Muscle of back (tissue), 13 donors: ENCODE measurements at places on chromosomes 11 and 22.

DNA sequence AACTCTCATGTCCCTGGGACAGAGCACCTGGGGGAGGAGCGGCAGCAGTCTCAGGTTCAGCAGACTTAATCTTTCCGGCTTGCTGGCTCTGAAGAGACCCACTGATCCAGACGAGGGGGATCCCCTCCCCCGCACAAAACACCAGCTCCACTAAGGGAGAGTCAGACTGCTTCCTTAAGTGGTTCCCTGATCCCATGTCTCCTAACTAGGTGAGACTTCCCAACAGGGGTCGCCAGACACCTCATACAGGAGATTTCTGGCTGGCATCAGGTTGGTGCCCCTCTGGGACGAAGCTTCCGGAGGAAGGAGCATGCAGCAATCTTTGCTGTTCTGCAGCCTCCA is 157.2 kb upstream of the TMEM45B start:
- DNase-seq, result no peak

DNA sequence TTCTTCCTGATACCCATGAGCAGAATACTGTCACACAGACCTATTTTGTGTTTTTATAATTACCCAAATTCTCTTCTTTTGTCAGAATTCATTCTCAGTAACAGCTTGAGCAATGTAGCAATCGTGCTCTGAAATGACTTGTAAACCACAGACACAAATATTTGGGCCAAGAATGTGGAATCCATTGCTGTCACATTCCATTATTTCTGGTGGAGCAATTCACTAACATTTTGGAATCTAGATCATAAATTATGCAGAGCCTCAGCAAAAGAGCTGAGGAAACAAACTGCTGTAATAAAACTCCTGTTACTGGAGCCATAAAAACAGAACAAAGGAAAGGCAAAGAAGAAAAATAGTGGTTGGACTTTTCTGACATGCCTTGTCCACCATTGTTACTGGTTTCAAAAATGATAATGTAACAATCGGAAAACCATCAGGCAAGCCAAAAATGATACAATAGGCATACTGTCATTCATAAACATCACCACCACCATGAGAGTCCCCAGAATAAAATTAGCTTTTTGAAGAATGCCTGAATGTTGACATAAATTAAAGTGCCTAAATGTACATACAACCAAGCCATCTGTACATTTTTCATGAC is 223.4 kb upstream of the PITPNB start:
- DNase-seq, result peak; percentile 87

GRCh38 chr11:111724615-111725129 is 41.5 kb downstream of the PPP2R1B start:
- DNase-seq, result no peak

- DNase-seq, result no peak
These were observed 16.4 kb downstream of the NRIP3 start for GRCh38 chr11:8987446-8987845.

DNA sequence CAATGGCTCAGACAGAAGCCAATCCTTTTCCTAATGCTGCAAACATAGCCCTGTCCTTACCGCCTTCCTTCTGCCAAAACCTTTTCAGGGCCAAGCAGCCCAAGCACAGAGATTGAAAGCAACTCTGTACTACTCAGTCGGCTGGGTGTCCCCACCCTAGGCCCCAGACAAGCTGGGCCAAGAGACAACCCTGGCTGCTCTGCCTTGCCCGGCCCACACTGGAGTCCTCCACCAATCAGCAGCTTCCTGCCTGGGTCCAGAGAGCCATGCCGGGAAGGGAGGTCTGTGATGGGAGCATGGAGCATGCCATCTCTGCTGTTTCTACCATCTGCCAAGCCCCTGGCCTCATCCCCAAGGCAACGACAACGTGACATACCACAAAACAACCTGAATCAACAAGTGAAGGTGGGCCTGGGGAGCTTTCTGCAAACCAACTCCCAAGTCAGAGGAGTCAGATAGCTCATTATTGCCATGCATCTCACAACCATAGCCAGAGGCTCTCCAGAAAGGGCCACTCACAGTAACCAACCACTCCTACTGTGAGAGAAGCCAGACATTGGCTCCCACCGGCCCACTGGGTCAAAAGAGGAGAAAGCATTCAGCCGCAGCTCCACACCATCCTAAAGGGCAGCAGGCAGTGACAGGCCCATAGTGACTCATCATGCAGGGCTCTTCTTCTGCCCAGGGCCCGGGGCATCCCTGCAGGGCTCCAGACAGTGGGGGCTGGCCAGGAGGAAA is 18.2 kb downstream of the PATZ1 start:
- no peak for DNase-seq

DNA sequence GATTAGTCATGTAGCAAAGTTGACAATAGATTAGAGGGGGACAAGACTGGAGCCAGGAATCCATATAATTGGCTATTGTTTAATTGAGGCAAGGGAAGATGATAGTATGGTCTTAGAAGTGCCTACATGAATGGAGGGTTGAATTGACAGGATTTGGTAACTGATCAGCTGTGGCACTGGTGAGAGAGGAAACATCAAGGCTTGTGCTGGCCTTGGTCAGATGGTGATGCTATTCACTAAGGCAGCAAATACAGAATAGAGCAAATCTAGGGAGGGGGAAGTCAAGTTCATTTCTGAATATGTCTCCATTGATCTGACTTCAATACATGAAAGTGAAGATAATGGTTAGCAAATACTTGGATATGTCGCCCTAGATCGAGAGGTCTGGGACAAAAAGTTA is 54.3 kb upstream of the APOA1 start:
- no peak for DNase-seq

- no peak for DNase-seq
These were observed 236.1 kb upstream of the CADM1 start for GRCh38 chr11:115740324-115740723.

DNA sequence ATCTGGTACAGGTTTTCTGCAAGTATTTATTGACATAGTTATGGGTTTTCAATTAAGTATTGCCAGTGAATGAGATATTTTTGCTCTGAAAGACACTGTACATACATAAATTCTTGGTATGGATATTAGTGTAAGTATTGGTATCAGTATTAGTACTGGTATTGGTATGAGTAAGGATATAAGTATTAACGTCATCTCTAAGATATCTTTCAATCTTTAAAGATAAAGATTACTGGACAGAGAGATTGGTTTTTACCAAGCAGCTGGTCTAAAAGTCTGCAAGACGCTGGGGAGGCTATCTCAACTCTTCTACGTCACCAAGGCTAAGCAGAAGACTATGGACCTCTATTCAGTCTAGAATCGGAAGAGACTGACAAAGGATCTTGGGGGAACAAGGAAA is 234.5 kb downstream of the NXPE2 start:
- no peak for DNase-seq

- peak; percentile 16 for DNase-seq
These were observed 120.9 kb upstream of the ZC3H12C start for GRCh38 chr11:109972181-109972715.

GRCh38 chr11:45772449-45772774 is 32.5 kb upstream of the SLC35C1 start:
- no peak for DNase-seq

DNA sequence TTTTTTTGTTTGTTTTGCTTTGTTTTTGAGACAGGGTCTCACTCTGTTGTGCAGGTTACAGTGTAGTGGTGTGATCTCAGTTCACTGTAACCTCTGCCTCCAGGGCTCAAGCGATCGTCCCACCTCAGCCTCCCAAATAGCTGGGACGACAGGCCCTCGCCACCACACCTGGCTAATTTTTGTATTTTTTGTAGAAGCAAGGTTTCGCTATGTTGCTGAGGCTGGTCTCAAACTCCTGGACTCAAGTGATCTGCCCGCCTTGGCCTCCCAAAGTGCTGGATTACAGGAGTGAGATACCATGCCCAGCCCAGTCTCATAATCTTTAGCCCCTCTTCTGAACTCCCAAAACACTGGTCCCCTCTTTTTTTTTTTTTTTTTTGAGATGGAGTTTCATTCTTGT is 50.6 kb downstream of the KCNJ4 start:
- DNase-seq, result no peak

DNA sequence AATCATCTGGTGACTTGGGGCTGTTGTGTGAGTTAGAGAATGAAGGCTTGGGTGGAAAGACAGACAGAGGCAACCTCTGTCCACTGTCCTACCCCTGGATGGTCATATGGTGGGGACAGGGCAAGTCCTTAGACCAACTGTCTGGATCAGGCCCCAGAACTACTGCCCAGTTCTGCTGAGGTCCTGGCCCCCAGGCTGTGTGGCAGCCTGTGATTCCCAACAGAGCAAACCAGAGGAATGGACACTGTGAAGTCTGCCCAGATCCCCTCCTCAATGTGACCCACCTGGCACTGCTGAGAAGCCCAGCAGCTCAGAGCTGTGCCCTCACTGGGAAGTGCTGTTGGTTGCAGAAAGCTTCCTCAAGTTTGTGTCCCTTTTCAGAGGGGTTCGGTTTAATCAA is 69.0 kb downstream of the GGTLC2 start:
- no peak for DNase-seq

DNA sequence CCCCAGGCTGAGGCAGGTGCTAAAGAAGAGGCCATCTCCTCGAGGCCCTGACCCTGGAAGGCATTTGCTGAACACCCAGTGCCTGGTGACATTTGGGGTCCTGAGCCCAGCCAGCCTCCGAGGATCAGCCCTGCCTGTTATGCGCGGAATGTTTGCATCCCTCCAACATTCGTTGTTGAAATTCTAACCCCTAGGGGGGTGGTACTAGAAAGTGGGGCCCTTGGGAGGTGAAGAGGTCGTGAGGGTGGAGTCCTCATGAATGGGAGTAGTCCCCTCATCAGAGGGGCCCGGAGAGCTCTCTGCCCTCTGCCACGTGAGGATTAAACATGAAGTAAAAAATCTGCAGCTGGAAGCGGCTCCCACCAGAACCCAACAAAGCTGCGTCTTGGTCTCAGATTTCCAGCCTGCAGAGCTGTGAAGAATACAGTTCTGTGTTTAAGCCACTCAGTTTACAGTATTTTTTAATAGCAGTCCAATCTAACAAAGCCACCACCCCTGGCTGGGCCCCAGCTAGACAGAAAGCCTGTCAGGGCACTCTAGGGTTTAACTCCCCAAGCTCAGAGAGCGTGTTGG is 35.3 kb upstream of the SEPTIN5 start:
- DNase-seq, result no peak

- DNase-seq, result no peak
These were observed 10.0 kb upstream of the MAPK11 start for GRCh38 chr22:50280022-50280707.

- DNase-seq, result no peak
These were observed 1.8 kb downstream of the RCN1 start for GRCh38 chr11:32092581-32093170.

DNA sequence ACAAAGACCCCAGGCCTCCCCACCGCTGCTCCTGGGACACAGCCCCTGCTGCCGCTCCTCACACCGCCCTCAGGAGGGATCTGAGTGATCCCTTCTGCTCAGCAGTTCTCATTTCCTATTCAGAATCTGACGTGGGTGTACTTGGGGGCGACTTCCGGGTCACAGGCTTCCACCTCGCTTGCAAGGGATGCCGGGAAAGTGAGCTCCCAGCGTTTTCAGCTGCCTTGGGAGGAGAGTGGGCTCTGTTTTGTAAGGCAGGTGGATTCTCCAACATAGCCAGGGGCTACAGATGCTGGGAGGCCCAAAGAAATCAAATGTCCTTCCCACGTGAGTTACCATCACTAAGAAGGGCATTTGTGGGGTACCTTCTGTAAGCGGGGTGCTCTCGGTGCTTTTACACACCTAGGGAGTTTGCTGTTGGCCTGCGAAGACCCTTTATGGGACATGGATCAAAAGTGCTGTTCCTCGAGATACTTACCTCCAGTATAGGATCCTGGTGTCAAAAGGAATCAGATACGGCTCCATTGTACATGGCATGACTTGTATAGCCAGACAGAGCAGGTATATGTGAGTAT is 9.7 kb upstream of the LRRC10B start:
- DNase-seq, result no peak

GRCh38 chr22:17411213-17411612 is 42.0 kb downstream of the CECR2 start:
- peak; percentile 85 for DNase-seq

DNA sequence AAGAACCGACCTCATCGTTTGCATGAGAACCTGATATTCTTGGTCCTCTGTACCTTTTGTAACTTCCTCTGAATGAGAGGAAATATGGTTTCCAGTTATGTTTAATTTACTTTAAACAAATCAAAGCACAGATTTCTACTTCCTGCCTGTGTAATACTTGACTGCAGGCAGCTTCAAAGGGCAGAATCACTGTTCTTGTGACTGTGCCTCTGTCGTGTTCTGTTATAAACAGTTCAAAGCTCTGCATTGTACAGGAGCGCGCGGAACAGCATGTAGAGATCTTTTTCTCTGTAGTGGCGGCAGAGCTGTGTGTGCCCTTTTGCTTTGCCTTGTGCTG is 73.2 kb upstream of the CLDN5 start:
- DNase-seq, result no peak

GRCh38 chr22:24554313-24555164 is at the start of gene GUCD1:
Gene GUCD1 (minus strand): TSS chr22:24555138. CDS start chr22:24554991, 147 bp downstream.
- DNase-seq, result peak; percentile 24

DNA sequence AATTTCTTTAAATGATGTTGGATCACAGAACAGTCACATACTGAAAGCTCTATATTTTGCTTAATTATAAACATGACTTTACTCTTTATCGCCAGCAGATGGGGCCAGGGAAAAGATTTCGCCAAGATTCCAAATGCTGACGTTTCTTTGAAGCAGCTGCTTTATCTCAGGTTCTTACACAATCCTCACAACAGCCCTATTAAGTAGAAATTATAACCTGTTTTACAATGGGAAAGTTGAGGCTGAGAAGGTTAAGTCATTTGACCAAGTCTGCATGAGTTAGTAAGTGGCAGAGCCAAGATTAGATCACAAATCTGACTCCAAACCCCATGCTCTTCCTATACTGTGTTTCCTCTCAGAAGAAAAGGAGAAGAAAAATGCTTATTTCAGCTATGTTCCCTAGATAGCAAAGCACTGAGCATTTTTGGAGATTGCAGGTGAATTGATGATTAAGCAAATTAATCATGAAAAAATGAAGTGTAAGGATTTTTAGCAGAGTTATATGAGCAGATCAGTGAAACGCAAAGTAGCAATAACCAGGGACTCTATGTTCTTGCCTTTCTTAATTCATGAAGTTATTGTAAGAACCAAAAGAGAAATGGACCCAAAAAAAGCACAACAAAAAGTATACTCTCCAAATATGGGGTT is 79.0 kb downstream of the AASDHPPT start:
- peak; percentile 41 for DNase-seq

GRCh38 chr22:29442976-29443375 is 4.6 kb downstream of the RFPL1 start:
- DNase-seq, result no peak

DNA sequence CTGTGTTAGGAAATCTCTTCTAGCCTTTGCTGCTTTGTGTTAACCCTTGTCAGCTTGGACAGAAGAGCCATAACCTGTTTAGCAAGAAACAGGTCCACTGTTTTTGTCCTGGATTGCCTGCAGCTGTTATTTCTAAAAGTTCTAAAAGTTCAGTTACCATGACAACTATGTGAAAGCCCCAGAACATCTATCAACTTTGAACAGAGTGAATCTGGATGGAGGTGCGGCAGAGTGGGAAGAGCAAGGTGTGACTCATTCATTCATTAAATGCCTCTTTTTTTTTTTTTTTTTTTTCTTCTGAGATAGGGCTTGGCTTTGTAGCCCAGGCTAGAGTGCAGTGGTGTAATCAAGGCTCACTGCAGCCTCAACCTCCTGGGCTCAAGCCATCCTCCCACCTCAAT is 50.5 kb downstream of the RBX1 start:
- DNase-seq, result no peak

- peak; percentile 97 for DNase-seq
These were observed at the start of gene UBXN1 for GRCh38 chr11:62678770-62679696. Gene UBXN1 (minus strand): TSS chr11:62679073. CDS start chr11:62678923, 150 bp downstream.
